ENCODE measurements at places on chromosomes 3 and 15.

GRCh38 chr15:90062973-90063769 is 39.1 kb downstream of the IDH2 start:
- peak; percentile 71 for DNase-seq

- DNase-seq, result no peak
Observed at GRCh38 chr15:40285554-40286011, 2.7 kb upstream of the ANKRD63 start.

GRCh38 chr3:73437828-73438227 is 186.9 kb downstream of the PDZRN3 start:
- DNase-seq, result no peak

DNA sequence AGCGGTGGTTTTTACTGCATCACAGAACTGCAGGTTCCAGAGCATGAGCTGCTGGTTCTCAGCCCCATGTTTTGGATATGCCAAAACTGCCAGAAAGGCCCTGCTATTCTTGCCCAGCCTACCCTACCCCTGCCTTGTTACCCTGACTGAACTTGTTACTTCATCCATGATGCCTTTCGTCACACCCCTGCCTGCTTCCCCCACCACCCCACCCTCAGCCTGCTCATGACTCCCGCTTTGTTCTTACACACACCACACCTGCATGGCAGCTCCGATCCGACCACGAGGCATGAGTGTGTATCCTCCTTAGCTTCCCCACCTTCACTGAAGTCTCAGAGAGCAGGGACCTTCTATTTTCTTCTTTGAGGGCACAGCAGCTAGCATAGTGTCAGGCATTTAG is 5.1 kb upstream of the TM4SF1 start:
- DNase-seq, result no peak

DNA sequence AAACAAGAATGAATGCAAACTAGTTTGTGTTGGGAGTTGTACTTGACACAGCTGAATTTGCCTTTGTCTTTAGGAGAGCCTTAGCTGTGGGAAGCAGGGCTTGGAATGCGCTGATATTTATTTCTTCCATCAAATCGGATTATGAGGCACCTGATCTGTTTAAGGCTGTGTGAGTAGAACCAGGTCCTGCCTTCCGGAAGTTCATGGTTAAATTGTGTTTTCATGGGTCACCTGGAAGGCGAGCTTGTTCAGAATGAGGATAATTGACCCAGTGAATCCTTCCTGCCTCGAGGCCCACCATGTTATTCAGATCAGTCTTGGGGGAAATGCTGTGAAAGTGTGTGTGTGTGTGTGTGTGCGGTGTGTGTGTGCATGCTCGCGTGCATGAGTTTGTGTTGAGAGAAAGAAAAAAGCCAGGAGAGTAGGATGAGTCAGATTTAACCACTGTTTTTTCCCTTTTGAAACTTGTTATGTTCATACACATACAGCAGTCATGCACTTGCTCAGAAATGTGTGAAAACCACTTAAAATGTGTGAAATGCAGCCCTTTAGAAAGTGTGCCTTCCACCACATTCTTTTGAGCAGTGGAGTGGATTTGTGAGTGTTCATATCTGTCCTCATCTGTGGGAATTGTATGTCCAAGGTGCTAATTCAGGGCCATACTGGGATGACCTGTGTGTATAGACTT is 36.7 kb downstream of the SMAD3 start:
- no peak for DNase-seq

- no peak for DNase-seq
Observed at GRCh38 chr15:34732430-34732829, 22.4 kb downstream of the GJD2 start.

DNA sequence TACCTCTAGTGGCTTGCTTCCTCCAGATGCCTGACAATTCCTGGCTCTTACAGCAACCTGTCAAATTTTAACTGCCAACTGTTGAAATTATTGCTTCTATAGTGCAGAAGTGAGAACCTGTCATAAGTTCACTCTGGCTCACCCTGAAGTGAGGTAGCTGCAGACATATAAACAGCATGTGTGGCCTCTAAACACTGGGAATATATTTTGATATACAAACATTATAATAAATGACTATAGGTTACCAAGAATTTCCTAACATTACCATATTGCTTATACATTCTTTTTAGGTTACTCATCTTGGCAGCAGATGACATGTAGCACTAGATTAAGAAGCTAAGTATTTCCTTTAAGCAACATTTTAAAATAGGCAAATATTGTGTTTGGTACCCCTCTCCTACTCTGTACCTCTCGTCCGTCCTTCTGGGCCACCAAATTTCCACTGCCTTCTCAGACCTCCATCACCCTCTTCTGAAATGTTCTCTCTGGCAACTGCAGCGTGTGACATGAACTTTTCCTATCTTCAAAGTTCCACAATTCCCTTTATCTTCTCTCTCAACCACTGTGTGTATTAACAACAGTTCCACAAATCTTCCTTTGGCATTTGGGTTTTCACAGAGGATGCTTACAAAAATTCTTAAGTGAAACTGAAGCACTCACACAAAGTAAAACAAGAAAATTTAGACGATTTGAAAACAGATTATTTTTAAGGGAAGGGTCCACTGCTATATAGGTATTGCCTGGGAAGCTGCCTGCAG is 15.3 kb upstream of the XXYLT1 start:
- no peak for DNase-seq

DNA sequence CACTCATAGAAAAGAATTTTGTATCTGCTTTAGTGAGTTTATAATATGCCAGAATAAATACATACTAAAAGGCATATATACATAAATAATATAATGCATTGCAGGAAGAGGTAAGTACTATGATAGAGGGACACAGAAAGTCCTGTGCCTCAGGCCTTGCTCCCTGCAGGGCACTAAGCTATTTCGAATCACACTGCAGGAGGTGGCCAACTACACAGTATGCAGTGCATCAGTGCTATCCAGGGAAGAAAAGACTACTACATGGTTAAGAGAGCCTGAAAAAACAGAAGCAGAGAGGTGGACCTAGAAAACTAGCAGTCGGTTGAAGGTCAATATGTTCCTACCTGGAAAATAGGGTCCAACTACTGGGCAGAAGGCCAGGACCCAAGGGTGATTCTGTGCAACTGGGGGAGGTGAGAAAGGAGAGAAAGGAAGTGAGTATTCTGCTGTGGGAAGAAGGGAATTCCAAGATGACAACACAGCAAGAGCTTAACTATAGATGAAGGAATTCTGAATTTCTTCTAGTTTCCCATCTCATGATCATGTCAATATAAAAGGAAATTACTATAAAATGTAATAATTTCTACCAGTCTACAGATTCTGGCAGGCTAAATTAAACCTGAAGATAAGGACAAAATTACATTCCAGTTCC is 218.0 kb downstream of the ZBTB20 start:
- peak; percentile 34 for DNase-seq

DNA sequence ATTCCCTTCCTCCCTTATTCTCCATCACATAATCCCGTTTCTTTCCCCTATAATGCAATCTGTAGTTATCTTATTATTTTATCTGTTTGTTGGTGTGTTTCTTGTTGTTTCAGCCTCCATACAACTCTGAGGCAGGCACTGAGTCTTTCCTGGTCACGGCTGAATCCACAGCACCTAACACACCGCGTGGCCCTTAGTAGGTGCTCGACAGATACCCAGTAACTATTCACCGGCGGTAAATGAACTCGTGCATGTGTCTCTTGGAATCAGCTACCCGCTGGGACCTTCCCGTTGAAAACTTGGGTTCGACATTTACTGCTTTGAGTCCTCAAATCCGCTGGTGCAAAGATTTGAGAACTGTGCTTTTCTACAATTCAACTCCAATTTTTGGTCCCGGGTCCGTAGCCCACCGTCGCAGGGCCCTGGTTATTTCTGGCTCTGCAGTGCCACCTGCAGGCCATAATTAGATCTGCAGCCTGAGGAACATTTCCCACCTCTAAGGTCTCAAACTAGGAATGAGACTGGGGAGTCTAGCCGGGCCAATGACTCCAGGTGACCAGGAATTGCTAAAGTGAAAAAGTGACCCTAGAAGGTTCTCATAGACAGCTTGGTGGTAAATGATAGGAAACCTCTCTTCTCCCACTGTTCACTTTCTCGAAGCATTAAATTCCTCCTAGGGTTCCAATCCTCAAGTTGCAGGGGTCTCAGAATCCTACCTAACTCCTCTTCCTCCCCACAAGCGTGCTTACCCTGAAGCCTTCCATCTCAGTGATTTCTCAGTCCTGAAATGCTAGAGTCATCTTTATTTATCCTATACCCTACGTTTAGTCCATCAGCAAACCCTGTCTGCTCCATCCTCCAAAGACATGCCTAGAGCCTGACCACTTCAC is 40.0 kb upstream of the TRH start:
- DNase-seq, result peak; percentile 77

GRCh38 chr15:99983171-99983885 is 250.1 kb upstream of the LYSMD4 start:
- DNase-seq, result peak; percentile 93

GRCh38 chr3:41630708-41631107 is 331.2 kb downstream of the ULK4 start:
- DNase-seq, result no peak

DNA sequence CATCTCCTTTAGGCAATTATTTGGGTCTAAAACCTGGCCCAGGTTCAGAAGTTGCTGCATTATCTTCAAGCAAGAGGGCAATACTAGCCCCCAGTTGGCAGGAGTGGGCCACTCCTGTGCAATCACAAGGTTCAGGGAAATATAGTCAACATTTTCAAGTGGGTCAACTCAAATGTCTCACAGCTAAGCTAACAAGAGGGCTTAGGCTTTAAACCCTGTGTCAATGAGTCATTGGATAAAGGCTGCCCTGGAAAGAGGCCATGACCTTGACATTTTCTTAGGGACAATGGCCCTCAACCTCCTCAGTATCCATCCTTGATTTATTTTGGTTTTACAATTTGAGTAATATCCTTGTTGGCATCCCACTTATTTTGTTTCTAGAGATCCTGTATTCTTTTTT is 73.5 kb upstream of the DCP1A start:
- no peak for DNase-seq

DNA sequence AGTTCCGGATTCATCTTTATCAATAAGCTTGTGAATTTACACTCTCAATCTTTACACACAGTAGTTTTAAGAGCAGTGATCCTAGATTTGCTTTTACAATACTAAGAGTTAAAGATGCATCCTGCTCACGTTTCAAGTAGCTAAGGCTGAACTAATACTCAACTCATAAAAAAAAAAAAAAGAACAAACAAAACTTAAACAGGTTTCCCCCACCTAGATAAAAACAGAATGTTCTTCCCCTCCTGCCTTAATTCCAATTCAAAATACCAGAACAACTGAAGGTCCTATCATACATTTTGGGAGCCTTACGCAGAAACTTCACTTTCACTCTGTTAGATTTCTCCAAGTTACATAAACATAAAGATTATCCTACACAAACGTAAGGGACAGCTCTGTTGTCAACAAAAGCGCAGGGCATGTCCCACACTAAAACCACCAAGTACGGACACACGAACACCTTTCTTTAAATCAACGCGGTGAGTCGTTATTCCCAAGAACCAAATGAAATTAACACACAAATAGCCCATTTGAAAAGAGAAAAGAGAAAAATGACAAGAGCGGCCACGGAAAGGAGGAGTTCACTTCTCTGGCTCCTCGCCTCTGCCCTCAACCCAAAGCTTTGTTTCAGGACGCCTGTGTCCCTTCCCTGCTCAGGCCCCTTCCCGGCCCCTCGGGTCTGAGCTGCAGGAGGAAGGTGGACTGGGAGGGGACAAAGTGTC is 941 bp downstream of the CBLB start:
- no peak for DNase-seq

DNA sequence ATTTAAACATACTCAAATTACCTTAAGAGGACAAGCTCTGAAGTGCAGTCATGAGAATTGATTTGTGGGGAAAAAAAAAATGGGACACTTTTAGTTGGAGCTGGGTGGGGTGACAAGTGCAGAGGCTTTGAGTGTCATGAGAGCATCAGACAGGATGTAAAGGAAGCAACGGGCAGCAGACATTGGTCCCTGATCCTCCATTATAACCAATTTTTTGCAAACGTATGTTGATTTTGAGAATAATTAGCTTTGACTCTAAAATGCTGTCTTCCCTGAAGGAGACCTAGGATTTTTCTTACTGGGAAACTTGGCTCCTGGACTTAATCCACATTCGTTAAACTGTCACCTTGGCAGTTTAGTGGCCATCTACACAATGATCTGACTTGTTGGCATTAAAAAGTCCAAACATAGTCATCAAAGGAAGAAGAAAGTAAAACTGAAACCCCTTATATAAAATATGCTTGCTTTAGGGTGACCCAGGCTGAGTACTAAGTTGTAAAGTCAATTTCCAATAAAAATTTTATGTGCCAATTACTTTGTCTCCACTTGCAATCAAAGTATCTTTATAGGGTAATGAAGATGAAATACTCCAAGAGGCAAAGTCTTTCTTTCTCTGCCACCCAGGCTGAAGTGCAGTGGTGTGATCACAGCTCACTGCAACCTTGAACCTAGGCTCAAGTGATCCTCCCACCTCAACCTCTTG is 45.6 kb downstream of the BCL2L10 start:
- DNase-seq, result no peak

GRCh38 chr15:68658641-68659358 is 80.0 kb downstream of the CORO2B start:
- DNase-seq, result peak; percentile 47

- no peak for DNase-seq
Observed at GRCh38 chr3:27387625-27388024, 18.4 kb upstream of the NEK10 start.

DNA sequence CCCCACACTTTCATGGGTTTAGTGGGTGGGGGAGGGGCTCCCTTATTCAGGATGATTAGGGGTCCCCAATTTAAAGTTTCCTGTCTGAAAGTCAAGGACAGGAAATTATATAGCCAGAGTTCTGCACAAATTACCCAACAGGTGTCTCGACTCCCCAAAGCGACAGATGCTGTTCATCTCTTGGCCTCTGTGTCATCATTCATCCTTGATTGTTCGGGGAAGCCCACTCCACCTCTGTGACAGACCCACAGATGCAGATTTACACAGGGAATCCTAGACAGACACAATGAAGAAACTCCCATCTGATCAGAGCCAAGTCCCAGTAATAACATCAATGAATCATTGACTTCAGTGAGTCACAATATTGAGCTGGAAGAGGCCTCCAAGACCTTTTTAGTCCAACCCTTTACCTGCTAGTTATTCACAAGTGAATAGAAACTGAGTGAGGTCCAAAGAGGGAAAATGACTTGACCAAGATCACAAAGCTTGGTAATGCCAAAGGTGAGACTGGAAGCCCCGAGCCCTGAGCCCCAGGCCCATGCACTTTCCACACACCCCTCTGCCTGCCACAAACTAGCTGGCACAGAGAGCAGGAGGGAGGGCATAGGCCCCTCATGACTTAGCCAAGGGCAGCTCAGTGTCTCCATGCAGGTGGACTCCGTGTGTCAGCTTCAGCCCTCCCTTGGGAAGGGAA is 7.9 kb upstream of the SRP14 start:
- no peak for DNase-seq

DNA sequence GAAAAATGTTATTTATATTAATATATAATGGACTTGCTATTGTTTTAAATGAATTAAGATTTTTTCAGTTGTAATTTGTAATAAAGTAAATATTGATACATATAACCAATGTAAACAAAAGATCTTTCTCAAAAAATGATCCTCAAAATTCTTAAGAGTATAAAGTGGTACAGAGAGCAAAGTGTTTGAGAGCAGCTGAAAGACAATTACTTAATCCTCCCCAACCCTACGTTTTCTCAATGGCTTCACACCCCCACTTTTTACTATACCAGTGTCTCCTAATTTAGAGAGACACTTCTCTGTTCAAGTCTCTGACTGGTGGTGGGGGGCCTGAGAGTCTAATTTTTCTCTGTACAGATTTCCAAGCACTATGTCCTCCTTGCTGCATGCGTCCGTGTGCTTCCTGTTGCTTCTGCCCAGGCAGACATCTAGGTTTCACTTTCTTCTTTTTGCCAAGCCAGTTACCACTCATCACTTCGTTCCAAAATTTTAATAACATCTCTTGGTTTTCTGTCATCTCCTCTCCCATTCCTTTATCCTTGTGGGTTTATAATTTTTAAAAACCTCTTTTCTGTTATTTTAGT is 276.3 kb upstream of the DNAJC19 start:
- no peak for DNase-seq

All from endodermal cell (in vitro differentiated cells).